Dermis microvascular lymphatic vessel endothelial cell (primary cell): ENCODE measurements at places on chromosomes 3 and 15. TPM values are rescaled to one million over a fixed set of nuclear protein-coding genes. Genes with fewer than 3 reads are reported as not detected.
A peak's percentile ranks its signal among the peaks of the same experiment; 100 is the strongest.

KLHL40 gene
- total RNA-seq, result not detected in 2 replicates

VIPR1 gene
- total RNA-seq, result 0.38 TPM in 1 of 2 replicates, not detected in the other

CGNL1 gene
- 25.7 and 27.7 TPM in 2 replicates for total RNA-seq

CYP1A2 gene
- under 0.01 TPM in 2 replicates for total RNA-seq

A4GNT gene
- not detected in 2 replicates for total RNA-seq

TGM5 gene
- total RNA-seq, result not detected in 2 replicates

CERS3 gene
- total RNA-seq, result not detected in 2 replicates

SNTN gene
- total RNA-seq, result not detected in 2 replicates

NANOGP8 gene
- not detected in 2 replicates for total RNA-seq

CHCHD6 gene
- total RNA-seq, result 6.7 and 6.8 TPM in 2 replicates

MYD88 gene
- total RNA-seq, result 17.5 and 19.1 TPM in 2 replicates

DNA sequence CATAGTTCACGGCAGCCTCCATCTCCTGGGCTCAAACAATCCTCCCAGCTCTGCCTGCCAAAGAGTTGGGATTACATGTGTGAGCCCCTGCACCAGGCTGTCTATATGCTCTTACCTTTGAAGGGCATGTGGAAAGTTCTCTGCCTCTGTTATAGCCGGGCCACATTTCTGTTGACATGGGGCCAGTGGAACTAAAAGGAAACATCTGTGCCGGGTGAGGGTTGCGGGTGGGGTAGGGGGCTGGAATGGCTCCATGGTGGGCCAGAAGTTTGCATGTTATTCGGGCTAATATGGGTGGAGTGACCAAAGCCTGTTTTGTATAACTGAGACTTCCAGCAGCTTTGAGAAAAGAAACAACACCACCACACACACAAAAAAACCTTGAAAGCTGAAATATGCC lies 8.3 kb upstream of the CLEC3B start:
- DNase-seq, result peak; percentile 50

DNA sequence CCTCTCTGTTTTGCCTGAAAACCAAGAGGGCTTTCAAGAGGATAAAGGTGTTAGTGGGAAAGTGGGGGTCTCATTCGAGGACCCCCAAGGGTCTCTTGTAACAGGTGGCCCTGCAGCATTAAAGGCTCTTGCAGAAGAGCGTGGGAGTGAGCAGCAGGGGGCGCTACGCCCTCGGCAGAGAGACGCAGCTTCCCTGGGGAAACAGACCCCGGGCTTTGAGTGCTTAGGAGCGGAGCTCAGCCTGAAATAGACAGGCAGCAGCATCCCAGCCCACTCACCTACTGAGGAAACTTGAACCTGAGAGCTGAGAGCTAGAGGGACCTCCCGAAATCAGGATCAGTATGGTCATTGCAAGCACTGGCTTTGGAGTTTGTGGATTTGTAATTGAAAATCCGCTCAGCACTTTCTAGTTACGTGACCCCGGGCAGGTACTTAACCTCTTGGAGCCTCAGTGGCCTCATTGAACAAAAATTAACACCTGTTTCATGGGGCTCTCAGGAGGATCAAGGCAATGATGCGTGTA lies 25.7 kb downstream of the RPLP1 start:
- DNase-seq, result peak; percentile 54

DNA sequence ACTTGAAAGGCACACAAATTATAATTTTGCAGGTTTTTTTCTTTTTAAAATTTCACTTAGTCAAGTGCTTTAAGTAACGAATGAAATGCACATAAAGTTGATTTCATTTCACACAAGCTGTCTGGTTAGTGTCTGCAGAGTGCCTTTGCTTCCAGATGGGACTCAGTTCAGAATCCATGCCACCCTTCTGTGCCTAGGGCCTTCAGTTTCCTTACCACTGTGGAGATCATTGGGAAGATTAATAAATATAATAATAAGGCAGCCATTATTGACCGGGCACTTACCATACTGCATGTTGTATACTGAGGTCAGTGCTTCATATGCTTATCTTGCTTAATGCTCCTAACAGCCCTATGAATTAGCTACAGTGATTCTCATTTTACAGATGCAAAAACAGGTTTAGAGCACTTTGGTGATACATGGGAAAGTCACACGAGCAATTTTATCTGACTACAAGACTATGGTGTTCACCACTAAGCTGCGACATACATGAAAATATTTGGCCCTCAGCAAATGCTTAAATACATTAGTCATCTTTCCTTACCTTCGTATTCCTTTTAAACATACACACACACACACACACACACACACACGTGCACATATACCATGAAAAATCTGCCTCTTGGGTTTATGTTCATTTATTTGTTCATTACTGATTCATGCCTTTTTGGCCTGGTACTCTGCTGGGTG lies 3.1 kb downstream of the NMNAT3 start:
- DNase-seq, result no peak

- DNase-seq, result no peak
Observed at GRCh38 chr3:161927131-161927530, 430.5 kb downstream of the OTOL1 start.

DNA sequence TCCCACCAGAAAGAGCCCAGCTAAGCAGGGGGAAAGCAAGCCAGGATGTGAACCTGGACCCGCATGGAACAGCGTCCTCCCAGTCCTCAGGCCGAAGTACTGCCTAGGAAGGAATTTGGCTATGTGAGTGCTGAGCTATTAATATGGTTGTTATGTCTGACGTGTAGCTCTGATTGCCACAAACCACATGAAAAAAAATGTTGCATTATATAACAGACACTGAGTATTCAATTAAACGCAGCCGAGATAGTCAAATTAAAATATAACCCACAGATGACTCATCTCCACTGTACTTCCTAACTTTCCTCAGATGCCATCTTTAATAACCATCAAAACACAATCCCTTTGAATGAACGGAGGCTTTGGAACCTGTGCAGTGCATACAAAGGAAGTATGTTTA lies 111.1 kb downstream of the GABRB3 start:
- DNase-seq, result no peak

DNA sequence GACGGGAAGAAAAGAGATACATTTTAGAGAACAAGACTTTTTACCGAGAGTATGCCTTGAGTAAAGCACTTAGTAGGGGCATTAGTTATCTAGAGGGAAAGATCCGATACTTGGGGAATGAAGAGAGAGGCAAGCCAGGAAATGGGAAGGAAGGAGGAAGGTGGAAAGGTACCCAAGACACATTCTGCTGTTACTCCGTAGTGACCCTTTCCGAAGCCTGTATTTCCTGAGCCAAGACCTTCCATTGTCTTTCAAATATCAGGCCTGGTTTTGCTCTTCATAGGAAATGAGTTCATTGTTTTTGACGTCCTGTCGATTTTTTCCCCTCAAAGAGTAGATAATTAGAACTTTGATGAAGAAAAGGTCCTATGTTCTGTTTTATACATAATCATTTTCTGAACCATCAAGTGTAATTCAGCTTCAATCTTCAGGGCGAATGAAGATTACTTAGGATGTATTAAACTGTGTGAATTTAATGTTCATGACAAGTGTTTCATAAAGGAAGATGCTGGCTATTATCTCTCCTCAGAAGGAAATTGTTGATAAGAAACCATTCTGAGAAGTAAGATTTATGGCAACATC lies 95.7 kb downstream of the PPM1L start:
- DNase-seq, result no peak

DNA sequence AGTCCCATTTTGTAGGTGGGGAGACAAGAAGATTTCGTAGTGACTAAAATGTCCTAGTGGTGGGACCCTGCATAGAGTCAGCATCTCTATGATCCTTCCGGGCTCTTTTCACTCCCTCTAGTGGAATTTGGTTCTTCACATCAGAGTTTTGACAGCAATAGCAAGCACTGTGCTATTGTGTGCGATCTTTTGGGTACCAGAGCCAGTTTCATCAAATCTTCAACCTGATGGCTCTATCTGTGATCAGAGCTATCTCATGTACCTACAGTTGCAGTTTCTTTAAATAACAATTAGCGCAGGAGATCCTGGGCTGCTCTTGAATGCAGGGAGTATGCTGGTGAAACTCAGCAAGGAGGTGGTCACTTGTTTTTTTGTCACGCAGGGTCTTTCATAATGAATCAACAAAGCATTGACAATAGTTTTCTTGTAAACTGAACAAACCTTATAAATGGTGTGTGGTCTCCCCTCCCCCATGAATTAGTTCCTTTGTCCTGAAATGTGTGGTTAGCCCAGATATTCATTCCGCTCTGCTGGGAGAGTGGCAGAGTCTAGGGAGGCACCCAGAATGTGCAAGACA lies 257.2 kb upstream of the SOX2 start:
- no peak for DNase-seq

DNA sequence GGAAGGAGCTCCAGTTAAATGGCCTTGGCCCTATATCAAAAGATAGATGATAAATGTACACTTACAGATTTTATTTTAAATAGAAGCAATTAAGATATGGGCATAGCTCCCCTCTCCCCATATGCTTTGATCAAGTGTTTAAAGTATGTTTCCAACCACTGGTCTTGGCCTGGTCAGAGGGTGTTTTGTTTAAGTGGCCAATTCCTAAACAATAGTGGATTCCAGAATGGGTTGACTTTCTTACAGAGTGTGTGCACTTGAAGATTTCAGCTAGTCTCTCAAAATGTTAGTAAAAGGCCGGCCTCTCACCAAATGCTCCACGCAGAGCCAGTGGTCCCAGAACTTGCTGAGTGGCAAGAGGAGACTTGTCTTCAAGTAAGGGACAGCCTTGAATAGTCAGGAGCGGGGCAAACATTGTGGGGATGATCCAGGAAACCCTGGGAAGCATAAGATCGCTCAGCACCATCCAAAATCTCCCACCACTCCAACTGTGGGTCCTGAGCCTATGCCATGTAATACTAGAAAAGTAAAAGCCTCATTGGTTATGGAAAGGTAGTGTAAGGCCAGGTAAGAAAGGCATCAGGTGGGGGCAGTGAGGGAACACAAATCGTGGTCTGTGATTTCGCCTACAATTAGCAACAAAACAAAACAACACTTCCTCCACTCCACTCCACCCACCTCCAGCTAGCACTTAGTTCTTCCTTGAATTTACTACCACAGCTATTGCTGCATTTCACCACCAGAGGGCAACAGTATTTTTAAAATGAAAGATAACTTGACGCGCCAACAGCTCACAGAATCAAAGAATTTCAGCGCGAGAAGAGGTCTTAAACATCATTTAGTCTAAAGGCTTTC lies 4.8 kb downstream of the RARRES1 start:
- DNase-seq, result peak; percentile 52

GRCh38 chr15:98840053-98840452 lies 167.5 kb downstream of the PGPEP1L start:
- DNase-seq, result no peak

DNA sequence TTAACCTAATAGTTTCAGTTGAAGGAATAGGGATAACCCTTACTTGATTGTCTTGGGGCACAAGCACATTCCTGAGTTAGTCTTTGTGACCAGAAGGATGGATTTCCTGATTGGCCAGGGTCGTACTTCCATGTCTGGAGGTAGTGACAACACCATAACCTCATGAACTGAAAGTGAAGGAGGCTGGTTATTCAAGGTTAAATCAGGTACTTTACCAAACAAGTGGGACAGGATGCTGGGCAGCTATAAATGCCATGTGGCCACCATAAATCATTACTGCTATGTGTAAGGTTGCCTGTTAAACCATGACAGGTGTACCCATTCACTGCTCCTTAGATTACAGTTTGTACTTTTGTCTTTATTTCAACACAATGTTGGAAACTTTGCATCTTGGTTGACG lies 128.3 kb upstream of the SAMMSON start:
- no peak for DNase-seq

- DNase-seq, result no peak
Observed at GRCh38 chr3:95002438-95003046, 939.7 kb downstream of the NSUN3 start.

DNA sequence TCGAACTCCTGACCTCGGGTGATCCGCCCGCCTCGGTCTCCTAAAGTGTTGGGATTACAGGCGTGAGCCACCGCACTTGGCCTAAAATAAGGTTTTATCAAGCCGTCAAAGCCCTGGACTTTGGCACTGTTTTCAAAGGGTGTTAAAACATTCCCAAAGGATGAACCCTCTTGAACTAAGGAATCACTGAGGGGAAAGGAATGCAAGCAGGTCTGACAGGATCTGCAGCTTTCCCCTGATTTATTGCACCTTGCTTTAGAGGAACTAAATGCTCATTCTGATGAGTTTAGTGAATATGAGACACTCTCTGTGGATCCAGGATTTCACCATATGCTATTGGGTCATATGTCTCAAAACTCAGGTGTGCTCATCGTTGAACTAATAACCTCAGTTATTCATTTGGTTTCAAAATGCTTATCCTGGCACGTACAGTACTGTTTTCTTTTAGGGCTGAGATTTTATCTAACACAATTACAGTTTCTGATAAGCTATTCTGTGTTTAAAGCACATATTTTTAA lies 63.0 kb upstream of the TSC22D2 start:
- DNase-seq, result no peak

DNA sequence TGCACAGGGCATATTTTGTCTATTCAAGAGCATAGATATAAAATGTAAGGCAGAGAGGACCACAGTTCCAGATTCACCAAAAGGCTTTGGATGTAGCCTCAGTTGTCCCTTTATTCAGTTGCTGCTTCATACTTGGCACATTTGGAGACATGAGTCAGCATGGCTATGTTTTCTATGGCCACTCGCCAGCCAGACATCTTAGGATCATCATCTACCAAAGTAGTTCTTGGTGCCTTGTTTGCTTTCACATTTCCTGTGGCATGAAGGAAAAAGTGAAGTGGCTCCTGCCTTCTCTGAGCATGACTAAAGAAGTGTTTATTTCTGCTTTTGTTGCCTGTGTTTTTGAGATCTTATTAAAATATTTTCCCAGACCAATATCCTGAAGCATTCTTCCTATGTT lies 7.2 kb downstream of the SUSD5 start:
- peak; percentile 93 for DNase-seq

DNA sequence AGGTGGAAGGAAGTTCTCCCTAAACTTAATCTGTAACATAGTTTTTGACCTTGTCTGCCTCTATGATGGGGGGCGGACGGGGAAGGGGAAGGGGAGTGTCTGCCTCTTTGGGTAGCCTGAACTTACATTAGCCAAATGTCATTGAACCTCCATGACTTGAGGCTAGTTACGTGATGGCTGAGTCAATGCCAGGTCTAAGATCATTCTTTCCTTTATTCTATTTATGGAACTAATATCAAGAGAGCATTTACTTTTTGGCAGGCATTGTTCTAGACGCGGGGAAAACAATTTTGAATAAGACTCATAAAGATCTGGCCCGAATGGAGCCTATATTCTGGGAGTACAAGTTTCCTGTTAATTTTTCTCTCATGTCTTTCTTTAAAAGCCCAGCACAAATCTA lies 340.7 kb upstream of the C2CD4B start:
- no peak for DNase-seq

GRCh38 chr3:57787867-57788623 lies 31.9 kb downstream of the SLMAP start:
- no peak for DNase-seq

- no peak for DNase-seq
Observed at GRCh38 chr3:36698314-36698713, 66.0 kb downstream of the DCLK3 start.

GRCh38 chr3:6799264-6799915 lies 61.5 kb upstream of the GRM7 start:
- DNase-seq, result peak; percentile 9

- DNase-seq, result no peak
Observed at GRCh38 chr15:43267439-43267838, 711 bp upstream of the TGM5 start.
